ENCODE measurements at places on chromosomes 7 and 10. TPM values are rescaled to one million over a fixed set of nuclear protein-coding genes. Genes with fewer than 3 reads are reported as not detected.
A peak's percentile ranks its signal among the peaks of the same experiment; 100 is the strongest.

WEE2 gene
- total RNA-seq = not detected

DNA sequence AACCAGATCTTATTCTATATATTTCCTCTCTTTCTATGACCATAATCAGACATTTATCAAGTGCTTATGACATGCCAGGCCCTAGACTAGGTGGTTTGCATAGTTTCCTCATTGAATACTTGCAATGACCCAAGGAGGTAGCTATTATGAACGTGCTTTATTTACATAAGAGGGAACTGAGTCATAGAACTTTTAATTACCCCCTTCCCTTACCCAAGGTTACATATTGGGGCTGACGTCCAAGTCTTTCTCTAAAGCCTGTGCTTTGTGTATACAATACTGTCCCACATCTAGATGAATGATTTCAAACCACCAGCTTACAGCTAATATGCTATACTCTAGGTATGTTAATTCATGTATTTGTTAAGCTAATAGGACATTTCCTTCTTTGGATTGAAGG lies 91.9 kb upstream of the NPY start:
- H3K27ac ChIP-seq = no peak overlapping the region
- H3K4me1 ChIP-seq = no peaks in the 10 kb centered on the region
- H3K36me3 ChIP-seq = no peaks in the 10 kb centered on the region
- no peak overlapping the region for H3K4me3 ChIP-seq

DNA sequence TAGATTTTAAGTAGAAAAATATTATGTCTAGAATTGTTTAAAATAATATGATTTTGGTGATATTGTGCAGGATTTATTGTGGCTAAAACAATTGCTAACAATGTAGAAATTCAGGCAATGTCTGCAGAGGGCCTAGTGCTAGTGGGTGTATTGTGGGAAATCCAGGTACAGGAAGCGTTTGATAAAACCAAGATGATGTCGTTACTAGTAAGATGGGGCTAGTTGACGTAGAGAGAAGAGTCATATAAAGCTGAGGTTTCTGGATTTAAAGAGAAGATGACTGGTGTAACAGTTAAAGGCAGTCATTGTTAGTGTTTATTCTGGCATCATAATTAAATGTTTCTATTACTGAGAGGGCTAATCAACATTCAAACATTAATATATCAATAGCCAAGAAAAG lies 43.5 kb downstream of the ADK start:
- no peaks in the 10 kb centered on the region for H3K27me3 ChIP-seq
- H3K36me3 ChIP-seq = no peaks in the 10 kb centered on the region
- DNase-seq = no peak
- no peak overlapping the region for H3K27ac ChIP-seq

GRCh38 chr7:157016352-157017041 lies 6.0 kb upstream of the MNX1 start:
- H3K36me3 ChIP-seq = no peaks in the 10 kb centered on the region
- no peak overlapping the region for H3K27ac ChIP-seq

- H3K27me3 ChIP-seq = no peaks in the 10 kb centered on the region
- H3K36me3 ChIP-seq = no peaks in the 10 kb centered on the region
- H3K27ac ChIP-seq = no peak overlapping the region
Observed at GRCh38 chr10:80893256-80893655, 355.6 kb downstream of the SH2D4B start.

DNA sequence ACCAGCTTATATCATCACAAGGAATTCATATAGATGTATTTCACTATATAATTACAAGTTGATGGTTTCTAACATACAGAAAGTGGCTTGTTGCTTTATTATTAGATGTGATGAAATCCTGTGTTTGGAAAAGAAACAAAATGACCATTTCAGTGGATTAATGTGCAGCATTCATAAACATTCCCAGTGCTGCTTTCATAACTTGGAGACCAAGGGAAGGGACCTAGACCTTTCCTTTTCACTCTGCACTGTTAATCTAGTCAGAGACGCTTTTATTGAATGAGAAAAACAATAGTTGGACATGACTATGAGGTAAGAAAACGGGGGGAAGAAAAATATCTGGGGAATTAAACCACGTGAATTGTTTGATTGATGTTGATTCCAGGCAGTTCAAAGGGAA lies 160.0 kb downstream of the HDAC9 start:
- H3K27me3 ChIP-seq = no peaks in the 10 kb centered on the region
- H3K36me3 ChIP-seq = no peaks in the 10 kb centered on the region
- no peak for DNase-seq

DNA sequence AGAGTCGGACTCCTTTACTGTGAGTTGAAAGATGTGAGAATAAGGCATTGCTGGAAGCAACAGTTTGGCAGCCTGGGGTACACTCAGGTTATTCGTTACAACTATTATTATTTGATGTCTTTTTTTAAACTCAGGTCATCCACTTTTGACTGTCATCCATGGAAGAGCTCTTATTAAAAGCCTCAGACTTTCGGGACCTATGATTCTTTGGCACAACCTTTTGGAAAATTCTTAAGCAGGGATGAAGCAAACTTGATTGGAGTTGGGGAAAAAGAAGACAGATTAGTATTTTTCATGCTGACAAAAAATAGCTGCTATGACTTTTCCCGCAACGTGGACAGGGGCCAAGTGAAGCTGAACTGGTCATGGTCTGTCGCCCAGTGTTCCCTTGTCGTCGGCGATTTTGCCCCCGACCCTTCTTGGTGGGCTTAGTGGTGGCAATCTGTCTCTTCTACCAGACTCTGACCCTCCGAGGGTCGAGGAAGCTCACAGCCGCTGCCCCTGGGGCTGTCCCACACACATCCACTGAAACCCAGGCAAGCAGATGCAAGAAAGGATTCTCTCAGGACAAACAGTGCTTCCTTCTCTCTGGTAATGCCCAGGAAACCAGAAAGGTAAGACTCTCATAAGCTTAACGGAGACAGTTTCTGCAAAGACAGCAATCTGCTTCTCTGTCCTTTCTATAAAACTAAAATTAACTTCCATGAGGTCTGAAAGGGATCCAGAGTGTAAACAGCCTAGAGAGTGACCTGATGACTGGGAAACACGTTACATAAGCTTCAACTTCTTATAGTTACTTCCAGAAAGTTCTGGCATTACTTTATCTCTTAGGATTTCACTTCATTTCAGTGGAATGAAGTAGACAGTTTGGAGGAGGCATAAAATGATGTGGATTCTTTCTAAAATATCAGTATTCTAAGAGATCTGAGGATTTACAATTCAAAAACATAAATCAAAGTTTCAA lies 1.0 kb downstream of the CPED1 start:
- no peak for DNase-seq
- H3K4me1 ChIP-seq = peaks cover 5% of the 10 kb centered on the region
- H3K27ac ChIP-seq = peak overlapping the region; percentile 75

GRCh38 chr7:135772639-135773222 lies 24.1 kb upstream of the FAM180A start:
- DNase-seq = no peak
- H3K36me3 ChIP-seq = no peaks in the 10 kb centered on the region
- H3K27ac ChIP-seq = no peak overlapping the region
- H3K4me1 ChIP-seq = peaks cover 4% of the 10 kb centered on the region
- no peaks in the 10 kb centered on the region for H3K27me3 ChIP-seq
- no peak overlapping the region for H3K4me3 ChIP-seq

DNA sequence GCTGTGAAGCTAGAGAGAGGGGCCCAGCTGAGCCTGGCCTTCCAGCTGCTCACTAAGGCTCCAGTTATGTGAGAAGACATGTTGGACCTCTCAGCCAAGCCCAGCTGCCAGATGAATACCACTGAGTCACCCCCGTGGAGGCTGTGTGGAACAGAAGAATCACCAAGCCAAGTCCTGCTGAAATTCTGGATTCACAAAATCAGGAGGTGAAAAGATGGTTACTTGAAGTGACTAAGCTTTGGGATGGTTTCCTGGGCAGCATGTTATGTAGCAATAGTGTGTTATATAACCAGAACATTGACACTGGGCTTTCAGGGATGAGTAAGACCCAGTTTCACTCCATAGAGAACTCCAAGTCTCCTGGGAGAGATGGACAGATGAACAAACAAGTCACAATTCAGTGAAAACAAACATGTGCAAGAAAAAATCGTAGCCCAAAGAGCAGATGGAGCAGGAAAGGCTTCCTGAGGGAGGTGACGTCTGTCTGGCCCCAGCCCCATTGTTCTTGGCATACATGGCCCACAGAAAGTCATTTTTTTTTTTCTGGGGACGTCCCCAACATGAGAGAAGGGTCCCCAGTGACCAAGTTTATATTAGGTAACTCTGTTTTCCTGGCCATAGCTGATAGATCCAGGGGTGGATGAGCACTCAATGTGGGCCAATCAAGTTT lies 64.1 kb upstream of the PDZD8 start:
- no peak overlapping the region for H3K27ac ChIP-seq
- DNase-seq = no peak
- no peaks in the 10 kb centered on the region for H3K27me3 ChIP-seq
- H3K4me1 ChIP-seq = no peaks in the 10 kb centered on the region

- no peaks in the 10 kb centered on the region for H3K36me3 ChIP-seq
- H3K27me3 ChIP-seq = no peaks in the 10 kb centered on the region
- no peak overlapping the region for H3K4me3 ChIP-seq
- H3K4me1 ChIP-seq = no peaks in the 10 kb centered on the region
Observed at GRCh38 chr10:48431871-48432270, 125.4 kb downstream of the MAPK8 start.

DNA sequence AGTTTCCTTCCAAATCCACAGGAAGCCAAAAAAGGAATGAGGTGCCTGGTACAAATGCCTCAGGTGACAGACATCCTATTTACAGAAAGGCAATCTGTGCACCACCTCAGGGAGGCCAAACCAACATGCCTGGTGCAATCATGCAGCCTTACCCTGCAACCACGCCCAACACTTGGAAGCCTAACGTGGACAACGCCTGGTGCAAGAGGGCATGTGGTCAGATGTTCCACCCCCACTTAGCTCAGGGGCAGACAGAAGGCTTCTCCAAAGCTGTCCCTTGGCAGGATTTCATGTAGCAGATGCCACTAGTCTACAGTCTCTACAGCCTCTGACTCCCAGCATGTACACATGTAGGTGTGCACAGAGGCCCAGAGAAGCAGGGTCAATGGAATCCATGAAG lies 89.5 kb downstream of the KCNMA1 start:
- no peak overlapping the region for H3K27ac ChIP-seq
- H3K4me1 ChIP-seq = no peaks in the 10 kb centered on the region
- no peaks in the 10 kb centered on the region for H3K36me3 ChIP-seq
- no peaks in the 10 kb centered on the region for H3K27me3 ChIP-seq

- no peak for DNase-seq
- H3K27ac ChIP-seq = no peak overlapping the region
- H3K4me1 ChIP-seq = no peaks in the 10 kb centered on the region
- H3K36me3 ChIP-seq = no peaks in the 10 kb centered on the region
Observed at GRCh38 chr7:116290740-116291139, 80.4 kb downstream of the TES start.

GRCh38 chr7:74272305-74273038 lies 16.7 kb upstream of the CLIP2 start:
- peaks cover 5% of the 10 kb centered on the region for H3K4me1 ChIP-seq
- DNase-seq = peak; percentile 68
- no peaks in the 10 kb centered on the region for H3K27me3 ChIP-seq
- peak overlapping the region; percentile 86 for H3K27ac ChIP-seq

- H3K27ac ChIP-seq = no peak overlapping the region
- H3K27me3 ChIP-seq = no peaks in the 10 kb centered on the region
- H3K4me3 ChIP-seq = no peak overlapping the region
- peaks cover 7% of the 10 kb centered on the region for H3K4me1 ChIP-seq
Observed at GRCh38 chr10:79320316-79320715, 27.0 kb upstream of the PPIF start.

Measured in colonic mucosa (tissue), 4 donors.